ENCODE measurements at places on chromosomes 2 and 18.
A peak's percentile ranks its signal among the peaks of the same experiment; 100 is the strongest.

- DNase-seq = no peak
Observed at GRCh38 chr2:75065402-75066008, 107.1 kb downstream of the POLE4 start.

- peak; percentile 60 for DNase-seq
Observed at GRCh38 chr2:73172963-73173362, 29.4 kb upstream of the NOTO start.

- no peak for DNase-seq
Observed at GRCh38 chr2:127581050-127581345, 45.5 kb downstream of the MYO7B start.

GRCh38 chr2:168348076-168348475, 100.7 kb upstream of the STK39 start:
- DNase-seq = no peak

DNA sequence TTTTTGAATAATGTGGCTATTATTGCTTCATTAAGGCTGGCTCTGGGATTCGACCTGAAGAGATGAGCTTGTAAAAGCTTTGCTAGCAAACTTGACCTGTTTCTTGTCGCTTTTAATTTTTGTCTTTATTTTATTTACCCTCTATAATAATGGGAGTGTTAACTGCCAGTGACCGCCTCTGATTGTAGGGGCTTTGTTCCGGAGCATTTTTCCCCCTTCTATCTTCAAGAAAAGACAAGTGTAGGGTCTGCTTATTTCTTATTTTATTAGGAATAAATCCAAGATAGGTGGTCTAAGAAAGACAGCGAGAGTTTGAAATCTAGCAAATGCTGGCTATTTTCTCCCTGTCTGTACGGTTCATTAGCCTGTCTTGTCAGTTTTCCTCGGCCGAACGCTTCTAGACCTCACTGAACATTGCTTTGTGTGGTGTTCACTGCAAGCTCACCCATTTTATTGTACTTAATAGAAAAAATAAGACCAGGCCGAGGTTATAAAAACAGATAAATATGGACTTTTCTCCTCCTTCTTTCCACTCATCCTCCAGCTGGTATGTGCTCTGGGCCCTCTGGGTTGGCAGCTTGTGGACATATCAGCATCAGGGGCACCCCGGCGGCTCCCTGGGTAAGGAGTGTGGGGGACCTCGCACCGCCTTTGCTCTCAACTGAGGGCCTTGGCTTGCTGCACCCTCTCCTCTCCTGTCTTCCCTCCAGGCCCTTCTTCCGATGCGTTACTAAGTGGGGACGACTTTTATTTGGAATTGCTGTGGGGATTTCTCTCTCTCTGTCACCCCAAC, 8.5 kb downstream of the MEIS1 start:
- no peak for DNase-seq

- no peak for DNase-seq
Observed at GRCh38 chr2:47429795-47430194, 26.8 kb downstream of the MSH2 start.

GRCh38 chr2:68351997-68352396, 13.1 kb upstream of the PLEK start:
- no peak for DNase-seq

GRCh38 chr2:233261819-233262555, 10.5 kb downstream of the ATG16L1 start:
- DNase-seq = no peak

GRCh38 chr18:26046419-26047077, 43.9 kb downstream of the SS18 start:
- no peak for DNase-seq

DNA sequence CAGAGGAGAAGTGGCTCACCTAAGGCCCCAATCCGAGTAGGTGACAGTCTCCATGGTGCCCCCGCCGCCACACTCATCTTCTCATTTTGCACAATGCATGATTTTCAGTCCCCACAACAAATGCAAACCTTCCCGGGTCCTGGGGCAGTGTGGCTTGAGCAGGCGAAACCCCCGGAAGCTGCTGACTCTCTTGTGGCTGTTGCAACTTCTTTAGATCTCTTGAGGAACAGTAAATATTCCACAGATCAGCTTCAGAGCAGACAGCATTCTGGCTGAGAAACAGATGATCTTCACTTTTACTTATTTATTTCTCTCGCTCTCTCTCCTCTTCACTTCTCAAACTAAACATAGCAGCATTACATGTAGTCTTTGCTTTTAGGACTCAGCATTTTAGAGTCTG, 51.9 kb downstream of the ASAP2 start:
- DNase-seq = no peak

GRCh38 chr2:65655000-65655399, 222.6 kb upstream of the SPRED2 start:
- no peak for DNase-seq

- peak; percentile 70 for DNase-seq
Observed at GRCh38 chr18:54828281-54828881, at the start of gene RAB27B. TSS of gene RAB27B (plus strand) at chr18:54828477. CDS start at chr18:54877586, 49,109 bp downstream.

DNA sequence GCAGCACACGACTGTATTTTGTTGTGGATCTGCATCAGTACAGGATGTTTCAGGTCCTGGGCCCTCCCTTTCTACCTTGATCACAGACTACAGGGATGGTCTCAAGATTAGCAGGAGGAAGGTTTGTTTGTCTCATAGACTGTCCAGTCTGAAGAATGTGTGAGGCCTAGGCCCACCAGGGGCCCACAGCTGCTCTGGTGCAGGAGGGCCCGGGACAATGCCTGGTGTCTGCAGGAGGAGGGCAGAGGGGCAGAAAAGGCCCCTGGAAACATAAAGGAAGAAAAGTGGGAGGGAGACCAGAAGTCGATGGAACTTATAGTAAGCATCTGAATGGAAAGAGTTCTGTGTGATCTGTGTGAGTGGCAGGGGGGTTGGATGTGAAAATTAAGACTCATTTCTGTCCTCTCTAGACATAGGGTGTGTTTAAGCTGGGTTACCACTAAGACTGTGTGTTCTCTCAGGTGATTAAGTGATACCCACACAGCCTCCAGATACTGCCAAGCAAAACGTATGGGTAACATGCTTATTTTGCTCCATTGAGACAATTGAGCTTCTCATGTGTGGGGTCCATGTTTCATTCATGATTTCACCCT, 33.4 kb upstream of the LPIN2 start:
- DNase-seq = peak; percentile 15

DNA sequence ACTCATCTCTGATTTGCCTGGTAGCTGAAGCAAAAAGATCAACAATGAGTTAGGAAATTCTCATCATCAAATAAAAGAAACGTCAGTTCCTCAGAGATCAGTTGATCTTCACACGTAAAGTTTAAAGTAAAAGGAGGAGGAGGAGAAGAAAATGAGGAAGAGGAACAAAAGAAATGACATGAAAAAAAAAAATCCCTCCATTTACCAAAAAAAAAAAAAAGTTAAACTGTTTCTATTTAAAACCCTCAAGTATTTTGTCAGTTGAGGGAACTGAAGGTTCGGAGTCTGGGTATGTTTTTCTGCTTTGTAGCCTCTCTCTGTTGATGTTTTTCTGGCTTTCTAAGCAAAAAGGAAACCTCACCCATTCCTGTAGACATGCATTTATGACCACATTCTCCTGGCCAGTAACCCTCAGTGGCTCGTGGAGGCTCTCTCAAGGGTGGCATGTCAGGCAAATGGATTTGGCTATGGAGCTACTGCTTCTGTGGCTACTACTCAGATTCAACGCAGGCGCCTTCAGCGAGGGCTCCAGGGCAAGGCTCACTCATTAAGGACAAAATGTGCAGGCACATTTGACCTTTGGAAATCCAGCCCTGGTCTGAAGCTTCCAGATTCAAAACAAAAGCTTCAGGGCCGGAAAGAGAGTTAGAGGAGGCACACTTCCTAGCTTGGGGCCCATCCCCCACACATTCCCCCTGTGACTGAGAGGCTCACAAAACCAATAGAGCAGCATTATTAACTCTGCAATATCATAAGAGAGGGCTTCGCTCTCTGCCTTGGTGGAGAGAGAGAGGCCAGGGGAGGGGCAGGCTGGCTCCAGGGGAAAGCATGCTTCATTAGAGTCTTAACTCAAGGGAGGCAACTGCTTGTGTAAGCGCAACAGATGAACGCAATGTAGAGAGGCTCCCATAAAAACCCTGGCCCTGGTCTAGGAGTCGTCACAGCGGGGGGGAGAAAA, 22.3 kb downstream of the KLF7 start:
- peak; percentile 63 for DNase-seq

GRCh38 chr2:230575642-230576324, 136.9 kb upstream of the CAB39 start:
- DNase-seq = no peak

GRCh38 chr2:240469740-240470139, 34.3 kb downstream of the GPC1 start:
- no peak for DNase-seq

- no peak for DNase-seq
Observed at GRCh38 chr2:133264989-133265401, 303.3 kb downstream of the NCKAP5 start.

DNA sequence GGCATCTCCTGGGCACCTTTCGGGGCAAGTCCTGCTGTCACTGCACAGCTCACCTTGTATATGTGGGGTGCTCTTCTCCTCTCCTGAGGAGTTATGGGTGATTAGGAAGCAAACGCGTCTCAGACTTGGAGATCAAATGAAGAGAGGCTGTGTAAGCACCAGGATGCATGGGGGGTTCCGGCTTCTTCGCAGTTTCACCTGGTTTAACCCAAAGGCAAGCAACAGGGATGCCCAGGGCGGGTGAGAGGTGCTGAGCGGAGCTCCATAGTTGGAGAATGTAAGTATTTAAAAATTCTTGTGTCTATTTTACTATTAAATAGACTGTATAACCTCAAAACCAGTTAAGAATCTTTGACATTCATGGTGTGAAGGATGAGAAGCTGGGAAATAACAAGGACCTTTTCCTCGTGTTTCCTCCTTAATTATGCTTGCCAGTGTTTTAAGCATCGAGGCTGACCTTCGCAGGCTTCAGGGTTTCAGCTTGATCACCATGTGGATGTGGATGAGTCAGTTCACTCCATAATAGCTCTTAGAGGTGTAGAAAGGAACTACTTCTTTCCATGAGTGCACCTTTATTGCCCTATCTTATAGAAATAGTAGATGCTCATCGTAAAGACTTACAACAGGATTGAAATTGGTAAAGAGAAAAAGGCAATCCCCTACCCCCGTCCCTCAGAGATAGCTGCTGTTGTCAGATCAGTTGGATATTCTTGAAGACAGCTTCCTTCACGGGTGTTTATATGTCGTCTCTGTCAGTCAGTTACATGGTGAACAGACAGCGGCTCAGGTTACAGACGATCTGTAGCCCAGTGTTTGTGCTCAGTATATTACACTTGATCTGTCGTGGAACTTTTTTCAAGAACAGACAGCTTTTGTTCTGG, 201.1 kb downstream of the AGAP1 start:
- no peak for DNase-seq

GRCh38 chr18:77470569-77471413, 221.1 kb downstream of the GALR1 start:
- no peak for DNase-seq

DNA sequence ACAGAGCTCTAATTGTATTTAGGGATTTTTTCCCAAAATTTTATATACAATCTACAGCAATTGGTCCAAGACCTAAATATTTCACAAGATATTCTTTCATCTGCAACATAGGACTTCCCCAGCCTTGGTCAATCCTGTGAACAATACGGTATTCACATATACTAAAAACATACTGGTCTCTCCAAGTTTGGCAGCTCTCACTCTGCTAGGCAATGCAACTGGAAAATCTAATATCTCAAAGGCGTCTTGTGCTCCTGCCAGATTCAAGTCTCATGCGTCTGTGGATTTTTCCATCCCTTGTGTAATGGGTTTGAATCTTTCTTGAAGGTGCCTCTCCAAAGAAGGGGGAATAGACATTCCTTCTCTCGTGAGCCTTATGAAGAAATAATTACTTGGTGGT, 27.4 kb upstream of the MBOAT2 start:
- DNase-seq = no peak

DNA sequence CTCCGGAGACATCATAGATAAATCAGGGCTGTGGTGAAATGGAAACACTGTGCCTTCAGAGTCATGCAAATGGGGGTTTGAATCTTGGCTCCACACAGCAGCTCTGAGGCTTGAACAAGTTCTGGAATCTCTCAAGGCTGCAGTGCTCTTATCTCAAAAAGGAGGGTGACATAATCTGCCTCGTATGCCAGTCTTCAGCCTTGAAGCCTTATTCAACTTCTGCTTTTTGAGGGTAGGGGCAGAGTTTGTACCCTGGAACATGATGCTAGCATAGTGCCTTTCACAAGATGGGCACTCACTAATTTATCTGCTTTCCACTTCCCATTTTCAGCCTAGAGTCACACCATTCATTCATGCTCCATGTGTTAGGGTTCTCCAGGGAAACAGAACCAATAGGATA, 42.3 kb downstream of the GATA6 start:
- no peak for DNase-seq

DNA sequence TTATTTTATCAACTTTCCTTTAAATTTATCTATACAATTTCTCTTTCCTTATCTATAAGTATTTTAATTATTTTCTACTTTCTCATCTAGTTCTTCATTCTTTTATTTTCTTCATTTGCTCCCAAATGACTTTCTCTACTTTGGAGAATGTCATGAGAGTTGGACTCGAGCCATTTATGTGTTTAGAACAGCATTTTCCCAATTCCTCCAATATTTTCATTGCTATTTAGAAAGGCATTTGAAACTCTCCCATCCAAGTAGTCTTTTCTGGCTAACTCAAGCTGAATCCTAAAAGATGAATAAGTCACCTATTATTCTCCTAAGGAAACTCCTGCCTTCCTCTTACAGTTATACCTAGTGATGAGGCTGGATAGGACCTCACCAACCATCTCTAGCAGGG, 15.8 kb upstream of the FEZ2 start:
- no peak for DNase-seq

DNA sequence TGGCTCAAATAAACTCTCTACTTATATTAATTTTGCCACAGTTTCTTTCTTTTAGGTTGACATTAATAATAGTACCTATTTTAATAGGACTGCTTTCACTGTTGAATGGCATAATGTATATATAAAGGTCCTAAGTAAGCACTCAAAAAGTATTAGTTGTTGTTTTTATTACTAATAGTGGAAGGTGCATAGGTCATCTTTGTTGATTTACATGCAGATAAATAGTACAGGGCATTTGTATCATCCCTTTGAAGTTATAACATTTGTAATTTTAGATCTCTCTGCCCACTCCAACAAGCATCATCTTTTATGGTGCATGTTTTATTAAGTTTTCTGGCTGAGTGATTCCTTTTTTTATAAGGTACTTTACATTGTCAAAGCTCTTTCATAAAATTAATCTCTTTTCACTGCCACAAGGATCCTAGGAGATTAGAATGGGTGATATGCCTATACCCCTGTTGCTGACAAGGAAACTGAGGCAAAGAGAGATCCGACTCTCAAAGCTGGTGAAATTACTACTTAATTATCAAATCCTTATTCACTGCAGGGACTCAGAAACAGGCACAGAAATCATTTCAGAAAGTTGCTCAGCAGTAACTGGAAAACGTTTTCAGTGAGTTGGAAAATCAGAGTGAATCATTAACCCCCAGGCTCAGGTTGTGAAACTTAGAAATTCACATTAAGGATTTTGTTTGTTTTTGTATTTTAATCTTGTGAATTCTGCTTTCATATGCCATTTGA, 299.6 kb downstream of the AGPS start:
- DNase-seq = no peak

DNA sequence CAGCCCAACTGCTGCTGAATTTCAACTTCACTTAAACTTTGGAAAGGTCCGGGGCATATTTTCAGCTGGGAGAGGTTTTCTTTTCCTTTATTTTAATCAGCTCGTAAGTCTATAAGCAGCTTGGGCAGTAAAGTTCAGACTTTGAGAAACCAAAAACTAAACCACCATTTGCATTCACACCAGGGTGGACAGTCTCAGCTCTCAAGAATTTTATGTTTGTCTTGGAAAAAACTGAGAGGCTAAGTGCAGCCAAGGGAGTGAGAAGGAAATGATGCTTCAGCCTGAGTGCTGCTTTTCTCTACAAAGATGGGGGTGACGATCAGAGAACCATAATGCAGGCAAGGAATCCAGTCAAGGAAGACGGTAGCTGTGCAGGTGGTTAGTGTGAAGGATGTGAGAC, 30.2 kb downstream of the MCFD2 start:
- DNase-seq = no peak

Data from activated naive CD4-positive, alpha-beta T cell treated with anti-CD3 and anti-CD28 coated beads, Interleukin-2, amount 50 U/mL, for 16 hours (primary cell).